Stimulated activated CD4-positive, alpha-beta T cell treated with anti-CD3 and anti-CD28 coated beads, Interleukin-4, amount 100 ng/mL, for 4 hours (primary cell): ENCODE measurements at places on chromosomes 2 and 18.
A peak's percentile ranks its signal among the peaks of the same experiment; 100 is the strongest.

DNA sequence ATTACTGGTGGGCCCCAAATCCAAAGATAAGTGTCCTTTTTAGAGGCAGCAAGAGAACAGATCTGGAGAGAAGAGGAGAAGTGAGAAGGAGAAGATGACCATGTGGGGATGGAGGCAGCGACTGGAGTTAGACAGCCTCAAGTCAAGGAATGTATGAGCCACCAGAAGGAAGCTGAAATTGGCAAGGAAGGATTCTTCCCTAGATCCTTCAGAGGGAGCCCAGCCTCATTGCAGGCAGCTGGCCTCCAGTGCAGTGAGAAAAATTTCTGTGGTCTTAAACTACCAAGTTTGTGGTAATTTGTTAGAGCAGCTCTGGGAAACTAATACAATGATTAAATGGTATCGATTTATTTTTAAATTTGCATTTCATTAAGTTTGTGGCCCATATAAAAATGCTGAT is 167.9 kb downstream of the NCKAP5 start:
- DNase-seq = no peak

DNA sequence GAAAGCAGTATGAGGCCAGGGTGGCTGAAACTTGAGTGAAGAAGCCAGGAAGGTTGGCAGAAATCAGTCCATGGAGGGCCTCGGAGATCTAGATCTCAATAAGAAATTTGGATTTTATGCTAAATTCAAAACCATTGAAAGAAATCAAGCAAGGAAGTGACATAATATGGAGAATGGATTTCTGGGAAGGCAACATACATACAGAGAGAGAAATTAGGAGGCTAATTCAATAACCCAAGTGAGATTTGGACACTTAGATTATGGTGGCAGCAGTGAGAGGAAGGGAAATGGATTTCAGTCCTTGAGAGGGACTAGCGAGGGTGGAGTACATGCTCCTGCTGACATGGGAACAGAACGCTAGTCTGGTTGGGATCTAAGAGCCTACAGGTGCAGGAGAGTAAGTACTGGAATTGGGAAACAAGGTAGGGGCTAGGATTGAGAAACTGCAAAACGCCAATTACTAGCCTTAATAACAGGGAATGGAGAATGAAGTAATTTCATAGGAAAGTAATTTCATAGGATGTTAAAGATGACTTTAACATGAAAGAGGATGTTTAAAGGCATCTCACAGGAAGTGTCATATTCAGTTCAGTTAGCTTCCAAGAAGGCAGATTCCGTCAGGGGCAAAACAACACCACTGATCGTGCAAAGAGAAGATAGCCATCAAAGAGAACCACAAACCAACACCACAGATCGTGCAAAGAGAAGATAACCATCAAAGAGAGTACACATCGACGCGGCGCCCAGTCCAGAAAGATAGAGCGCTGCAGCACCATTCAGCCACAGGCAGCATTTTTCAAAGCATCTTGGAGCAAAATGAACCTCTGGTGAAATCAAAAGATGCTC is 27.2 kb downstream of the CDKL4 start:
- peak; percentile 26 for DNase-seq

DNA sequence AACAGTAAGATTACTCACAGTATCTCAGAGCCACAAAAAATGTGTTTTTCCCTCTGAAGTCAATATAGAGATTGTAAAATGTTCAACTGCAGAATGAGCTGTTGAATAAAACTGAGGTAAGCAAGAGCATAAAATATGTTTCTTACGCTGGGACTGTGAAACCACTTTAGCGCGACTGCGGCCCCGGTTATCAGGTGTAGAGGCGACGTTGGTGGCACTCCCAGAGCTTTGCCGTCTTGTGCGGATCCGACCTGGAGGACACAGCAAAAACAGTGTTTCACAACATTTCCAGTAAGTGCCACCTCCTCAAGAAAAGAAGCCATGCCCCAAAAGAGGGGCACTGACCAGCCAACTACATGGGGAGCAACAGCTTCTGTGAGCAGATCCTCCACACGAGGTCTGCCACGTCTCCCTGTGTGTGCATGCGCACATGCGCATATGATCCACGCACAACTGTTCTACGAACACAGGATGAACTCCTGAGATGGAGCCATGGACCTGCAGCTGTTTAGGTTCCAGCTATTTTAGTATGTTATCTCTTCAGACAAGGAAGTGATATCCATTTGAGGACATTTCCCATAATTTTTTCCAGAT is 100.7 kb upstream of the RNU4ATAC start:
- no peak for DNase-seq

DNA sequence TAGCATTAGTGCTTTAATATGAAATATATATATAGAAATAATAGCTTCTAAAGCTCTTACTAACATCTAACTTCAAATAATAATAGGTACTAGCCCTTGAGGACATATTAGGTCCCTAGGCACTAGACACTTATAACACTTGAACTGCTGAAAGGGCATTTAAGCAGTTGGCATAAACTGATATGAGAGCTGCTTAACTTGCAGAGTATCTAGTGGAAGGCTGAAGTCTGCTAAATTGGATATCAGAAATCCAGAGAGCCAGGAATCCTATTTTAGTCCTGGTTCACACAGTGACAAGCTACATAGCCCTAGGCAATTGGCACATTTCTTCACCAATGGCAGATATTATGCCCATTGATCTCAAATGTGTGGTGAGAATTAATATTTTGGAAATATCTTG is 326.9 kb upstream of the UBE2E3 start:
- DNase-seq = no peak

DNA sequence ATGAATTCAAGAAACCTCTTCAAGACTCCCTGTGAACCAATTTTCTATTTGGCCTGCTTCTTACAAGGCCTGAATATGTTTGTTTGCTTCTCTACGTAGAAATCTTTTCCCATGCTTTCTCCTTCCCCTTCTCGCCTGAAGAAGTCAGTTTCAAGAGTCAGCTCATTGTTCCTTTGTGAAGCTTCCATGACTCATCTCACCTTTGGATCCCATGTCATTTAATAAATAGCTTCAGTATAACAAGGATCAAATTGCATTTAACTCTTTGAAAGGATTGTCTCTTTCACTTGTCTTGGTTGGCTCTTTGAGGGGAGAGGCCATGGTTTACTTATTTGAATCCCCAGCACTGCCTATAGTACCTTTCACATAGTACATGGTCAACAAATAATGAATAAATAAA is 28.4 kb downstream of the CPS1 start:
- no peak for DNase-seq

GRCh38 chr2:16656784-16657391 is 8.7 kb downstream of the CYRIA start:
- no peak for DNase-seq

DNA sequence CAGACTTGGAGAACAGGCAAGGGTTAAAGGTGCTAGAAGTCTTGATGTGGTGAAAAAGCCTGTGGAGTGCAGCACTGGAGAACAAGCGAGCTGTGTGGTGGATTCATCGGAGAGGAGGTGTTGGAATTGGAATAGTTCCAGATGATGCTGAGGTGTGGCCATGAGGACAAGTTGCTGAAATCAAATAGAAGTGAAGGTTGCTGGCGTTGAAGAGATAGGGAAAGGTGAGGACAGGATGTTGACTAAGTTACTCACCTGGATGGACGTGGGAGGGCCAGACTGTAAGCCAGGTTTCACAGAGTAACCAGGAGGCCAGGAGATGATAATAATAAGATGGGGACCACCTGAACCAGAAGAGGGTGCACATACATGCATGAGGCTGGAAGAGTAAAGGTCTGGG is 173.4 kb downstream of the DIS3L2 start:
- no peak for DNase-seq

DNA sequence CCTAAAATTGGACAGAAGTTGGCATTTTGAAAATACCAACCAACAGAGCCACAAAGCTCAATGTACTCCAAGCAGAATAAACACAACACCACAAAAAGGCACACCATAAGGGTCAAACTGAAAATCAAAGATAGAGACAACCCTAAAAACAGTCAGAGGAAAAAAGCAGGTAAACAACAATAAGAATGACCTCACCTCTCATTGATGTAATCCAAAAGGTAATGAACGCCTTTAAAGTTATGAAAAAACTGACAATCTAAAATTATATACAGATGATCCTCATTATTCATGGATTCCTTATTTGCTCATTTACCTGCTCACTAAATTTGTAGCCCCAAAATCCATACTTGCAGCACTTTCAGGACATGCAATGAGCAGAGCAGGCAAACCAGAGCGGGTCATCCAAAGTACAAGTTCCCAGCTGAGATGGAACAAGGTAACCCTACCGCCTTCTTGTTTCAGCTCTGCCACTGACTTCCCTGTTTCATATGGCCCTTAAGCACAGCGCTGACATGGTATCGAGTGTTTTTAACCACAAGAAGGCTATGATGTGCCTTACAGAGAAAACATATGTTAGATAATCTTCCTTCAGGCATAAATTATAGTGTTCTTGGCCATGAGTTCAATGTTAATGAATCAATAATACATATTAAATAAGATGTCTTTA is 17.0 kb downstream of the RTN4 start:
- DNase-seq = no peak
